ENCODE measurements at places on chromosomes 12 and 14. TPM values are rescaled to one million over a fixed set of nuclear protein-coding genes. Genes with fewer than 3 reads are reported as not detected.
A peak's percentile ranks its signal among the peaks of the same experiment; 100 is the strongest.

GRCh38 chr14:73227812-73228781 lies 9.2 kb upstream of the PAPLN start:
- H3K27me3 ChIP-seq = no peaks in the 10 kb centered on the region
- H3K4me1 ChIP-seq = no peaks in the 10 kb centered on the region
- no peak for DNase-seq
- no peaks in the 10 kb centered on the region for H3K36me3 ChIP-seq
- peak overlapping the region; percentile 42 for H3K27ac ChIP-seq

- DNase-seq = no peak
- no peak overlapping the region for H3K27ac ChIP-seq
- H3K4me1 ChIP-seq = no peaks in the 10 kb centered on the region
- H3K4me3 ChIP-seq = no peak overlapping the region
Observed at GRCh38 chr14:93736378-93737014, 51.8 kb downstream of the PRIMA1 start.

- no peak overlapping the region for H3K27ac ChIP-seq
- no peaks in the 10 kb centered on the region for H3K27me3 ChIP-seq
- no peaks in the 10 kb centered on the region for H3K36me3 ChIP-seq
Observed at GRCh38 chr14:31476131-31476866, 11.5 kb downstream of the GPR33 start.

- H3K4me3 ChIP-seq = no peak overlapping the region
- peak; percentile 18 for DNase-seq
- H3K27ac ChIP-seq = no peak overlapping the region
Observed at GRCh38 chr14:93200553-93200952, 6.3 kb downstream of the GON7 start.

DNA sequence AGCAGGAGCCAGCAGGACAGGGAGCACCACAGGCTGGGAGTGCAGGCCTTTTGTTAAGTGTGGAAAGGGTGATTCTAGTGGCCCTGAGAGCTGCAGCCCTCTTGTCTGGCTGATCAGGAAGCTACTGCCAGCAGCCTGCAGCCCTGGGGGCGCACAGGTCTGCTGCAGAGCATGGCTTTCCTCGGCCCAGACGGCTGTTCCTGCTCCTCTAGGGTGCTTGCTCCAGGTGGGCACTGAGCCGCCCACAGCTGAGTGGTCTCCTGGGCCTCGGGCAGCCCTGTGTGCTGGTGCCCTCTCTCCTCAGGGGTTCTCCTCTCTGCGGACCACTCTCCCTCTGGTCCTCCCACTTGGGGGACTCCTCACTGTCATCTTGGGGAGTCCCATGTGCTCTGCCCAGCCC lies 18.9 kb downstream of the CCDC88C start:
- no peaks in the 10 kb centered on the region for H3K27me3 ChIP-seq
- DNase-seq = no peak
- H3K27ac ChIP-seq = no peak overlapping the region

DNA sequence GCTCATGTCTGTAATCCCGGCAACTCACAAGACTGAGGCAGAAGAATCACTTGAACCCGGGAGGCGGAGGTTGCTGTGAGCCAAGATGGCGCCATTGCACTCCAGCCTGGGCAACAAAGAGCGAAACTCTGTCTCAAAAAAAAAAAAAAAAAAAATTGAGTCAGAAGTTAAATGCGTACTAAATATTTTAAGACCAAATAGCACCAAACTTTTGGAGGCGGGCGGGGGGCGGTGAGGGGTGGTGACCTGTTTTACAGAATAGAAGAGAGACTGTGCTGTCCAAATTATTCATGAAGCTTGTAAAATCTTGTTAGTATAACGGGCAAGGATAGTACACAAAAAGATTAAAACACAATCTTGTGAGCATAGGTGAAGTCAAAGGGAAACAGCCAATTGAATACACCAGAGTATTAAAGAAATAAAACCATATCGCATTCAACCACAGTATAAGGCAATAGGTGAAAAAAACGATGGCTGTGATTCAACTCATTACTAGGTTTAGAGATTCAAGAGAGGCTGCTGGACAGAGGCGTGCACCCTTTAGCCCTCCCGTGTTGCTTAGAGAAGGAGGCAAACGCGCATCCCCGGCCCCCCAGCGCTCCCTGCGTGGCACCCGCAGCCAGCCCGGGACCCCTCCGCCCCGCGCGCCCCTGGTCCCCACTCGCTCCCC lies 571 bp downstream of the ZNF891 start:
- peak overlapping the region; percentile 99 for H3K4me3 ChIP-seq
- no peak for DNase-seq
- H3K4me1 ChIP-seq = no peaks in the 10 kb centered on the region
- peak overlapping the region; percentile 98 for H3K27ac ChIP-seq
- no peaks in the 10 kb centered on the region for H3K36me3 ChIP-seq

DNA sequence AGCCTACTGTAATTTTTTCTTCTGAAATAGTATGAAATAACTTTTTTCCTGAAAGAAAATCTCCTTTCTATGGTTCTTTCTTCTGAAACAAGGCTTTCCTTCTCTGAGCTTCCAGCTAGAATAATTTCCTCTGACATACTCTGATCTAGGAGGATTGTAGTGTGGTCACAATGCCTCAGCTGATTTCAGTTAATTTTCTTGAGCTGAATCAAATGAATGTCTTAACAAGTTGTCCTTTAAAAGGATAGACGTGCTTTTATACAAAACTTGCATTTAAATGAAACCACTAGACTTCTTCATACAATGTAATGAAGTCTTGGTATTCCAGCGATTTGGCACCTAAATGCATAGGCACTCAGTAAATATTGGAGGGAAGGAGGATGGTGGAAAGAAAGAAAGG lies 94.4 kb downstream of the BICD1 start:
- DNase-seq = no peak
- no peaks in the 10 kb centered on the region for H3K4me1 ChIP-seq
- no peak overlapping the region for H3K4me3 ChIP-seq
- H3K27ac ChIP-seq = no peak overlapping the region
- no peaks in the 10 kb centered on the region for H3K36me3 ChIP-seq

- H3K4me1 ChIP-seq = peaks cover 12% of the 10 kb centered on the region
- no peaks in the 10 kb centered on the region for H3K36me3 ChIP-seq
- DNase-seq = no peak
- no peak overlapping the region for H3K4me3 ChIP-seq
- H3K27me3 ChIP-seq = no peaks in the 10 kb centered on the region
- no peak overlapping the region for H3K27ac ChIP-seq
Observed at GRCh38 chr12:6078398-6079096, 45.9 kb downstream of the VWF start.

GRCh38 chr14:61368781-61369453 lies 47.5 kb downstream of the PRKCH start:
- no peak overlapping the region for H3K27ac ChIP-seq
- DNase-seq = no peak
- H3K4me1 ChIP-seq = 0 out of 2 replicates have a peak, but pooled peaks cover 10% of the 10 kb centered on the region

GRCh38 chr14:102374264-102374663 lies 11.5 kb downstream of the TECPR2 start:
- no peaks in the 10 kb centered on the region for H3K4me1 ChIP-seq
- H3K27me3 ChIP-seq = no peaks in the 10 kb centered on the region
- H3K27ac ChIP-seq = no peak overlapping the region
- no peaks in the 10 kb centered on the region for H3K36me3 ChIP-seq
- H3K4me3 ChIP-seq = no peak overlapping the region

DNA sequence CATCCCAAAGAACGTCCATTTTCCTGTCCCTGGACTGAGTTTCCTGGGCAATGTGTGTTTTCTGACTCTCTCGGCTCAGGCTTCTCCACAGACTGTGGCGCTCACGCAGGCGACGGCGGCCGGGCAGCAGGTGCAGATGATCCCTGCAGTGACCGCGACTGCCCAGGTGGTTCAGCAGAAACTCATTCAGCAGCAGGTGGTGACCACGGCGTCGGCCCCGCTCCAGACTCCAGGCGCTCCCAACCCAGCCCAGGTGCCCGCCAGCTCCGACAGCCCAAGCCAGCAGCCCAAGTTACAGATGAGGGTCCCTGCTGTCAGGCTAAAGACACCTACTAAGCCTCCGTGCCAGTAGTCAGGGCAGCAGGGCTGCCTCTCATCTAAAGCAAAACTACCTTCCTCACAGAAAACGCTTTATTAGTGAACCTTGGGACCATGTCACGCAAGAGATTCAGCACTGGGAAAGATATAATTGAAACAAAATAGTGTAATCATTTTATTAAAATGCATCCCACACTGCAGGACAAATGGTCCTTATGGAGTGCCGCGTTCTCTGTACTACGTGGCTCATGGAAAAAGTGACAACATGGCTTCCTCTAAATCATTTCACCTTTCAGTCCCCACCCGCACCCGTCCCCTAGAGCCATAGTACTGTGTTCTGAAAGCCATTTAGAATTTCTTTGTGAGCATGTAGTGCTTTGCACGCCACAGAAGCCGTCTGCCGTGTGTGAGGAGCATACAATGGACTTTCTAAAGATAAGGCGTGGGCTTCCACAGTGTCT lies 66.6 kb downstream of the DDX51 start:
- H3K4me3 ChIP-seq = no peak overlapping the region
- H3K27ac ChIP-seq = no peak overlapping the region
- DNase-seq = no peak
- no peaks in the 10 kb centered on the region for H3K27me3 ChIP-seq
- no peaks in the 10 kb centered on the region for H3K36me3 ChIP-seq

GRCh38 chr14:34030864-34031263 lies 80.0 kb upstream of the EGLN3 start:
- no peak overlapping the region for H3K27ac ChIP-seq
- no peak overlapping the region for H3K4me3 ChIP-seq
- no peaks in the 10 kb centered on the region for H3K36me3 ChIP-seq
- peaks cover 6% of the 10 kb centered on the region for H3K4me1 ChIP-seq
- DNase-seq = no peak

DNA sequence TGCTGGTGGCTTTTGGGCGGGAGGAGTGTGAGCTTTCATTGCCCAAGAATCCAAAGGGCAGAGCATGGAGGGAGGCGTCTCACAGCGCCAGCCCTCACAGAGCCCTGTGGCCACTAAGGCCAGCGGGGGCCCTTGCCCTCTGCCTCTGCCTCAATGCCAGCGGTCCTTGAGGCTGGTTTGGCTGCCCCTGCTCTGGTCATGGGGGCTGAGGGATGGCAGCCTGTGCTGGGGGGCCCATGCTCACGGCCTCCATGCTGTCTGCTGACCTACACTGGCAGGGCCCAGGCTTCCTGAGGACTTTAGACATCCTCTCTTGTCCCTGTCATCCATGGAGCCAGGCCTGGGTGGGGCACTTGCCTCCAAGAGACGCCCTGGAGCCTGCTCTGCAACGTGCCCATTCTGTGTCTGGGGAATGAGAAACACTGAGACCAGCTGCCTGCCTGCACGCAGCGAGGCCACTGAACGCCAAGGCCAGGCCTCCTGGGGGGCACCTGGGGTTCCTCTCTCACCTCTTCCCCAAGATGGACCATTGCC lies 143.4 kb downstream of the KIF26A start:
- no peaks in the 10 kb centered on the region for H3K36me3 ChIP-seq
- no peaks in the 10 kb centered on the region for H3K4me1 ChIP-seq
- H3K27ac ChIP-seq = no peak overlapping the region
- H3K27me3 ChIP-seq = no peaks in the 10 kb centered on the region
- H3K4me3 ChIP-seq = no peak overlapping the region
- no peak for DNase-seq

GRCh38 chr14:104427131-104427851 lies 152.3 kb upstream of the C14orf180 start:
- no peaks in the 10 kb centered on the region for H3K36me3 ChIP-seq
- H3K27ac ChIP-seq = no peak overlapping the region
- no peaks in the 10 kb centered on the region for H3K4me1 ChIP-seq
- no peaks in the 10 kb centered on the region for H3K27me3 ChIP-seq

GRCh38 chr12:83823386-83824045 lies 1089.1 kb downstream of the SLC6A15 start:
- H3K4me3 ChIP-seq = no peak overlapping the region
- H3K27ac ChIP-seq = no peak overlapping the region
- DNase-seq = peak; percentile 68
- no peaks in the 10 kb centered on the region for H3K36me3 ChIP-seq
- H3K4me1 ChIP-seq = no peaks in the 10 kb centered on the region

DNA sequence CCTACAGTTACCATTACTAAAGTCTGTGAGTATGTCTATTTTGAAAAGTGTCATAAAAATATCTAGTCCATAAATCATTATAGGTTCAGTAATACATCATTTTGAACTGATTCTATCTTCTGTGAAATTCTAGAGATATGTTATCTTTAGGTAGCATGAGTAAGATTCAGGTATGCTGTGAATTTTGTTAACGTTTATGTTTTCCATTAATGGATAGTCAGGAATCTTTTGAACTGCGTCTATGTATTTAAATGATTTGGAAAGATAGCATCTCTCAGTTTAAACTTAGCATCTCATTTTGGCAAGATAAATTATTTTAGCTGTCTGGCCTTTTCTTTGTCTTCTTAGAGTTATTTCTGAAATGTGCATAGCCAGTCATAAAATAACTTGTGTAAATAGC lies 8.3 kb downstream of the ALG10B start:
- H3K27me3 ChIP-seq = no peaks in the 10 kb centered on the region
- no peaks in the 10 kb centered on the region for H3K36me3 ChIP-seq
- DNase-seq = peak; percentile 13
- no peak overlapping the region for H3K27ac ChIP-seq
- H3K4me1 ChIP-seq = peaks cover 10% of the 10 kb centered on the region

- no peaks in the 10 kb centered on the region for H3K4me1 ChIP-seq
- H3K27ac ChIP-seq = no peak overlapping the region
- no peak for DNase-seq
- H3K36me3 ChIP-seq = no peaks in the 10 kb centered on the region
- no peaks in the 10 kb centered on the region for H3K27me3 ChIP-seq
- H3K4me3 ChIP-seq = no peak overlapping the region
Observed at GRCh38 chr12:79397609-79398008, 293.2 kb downstream of the PAWR start.

DNA sequence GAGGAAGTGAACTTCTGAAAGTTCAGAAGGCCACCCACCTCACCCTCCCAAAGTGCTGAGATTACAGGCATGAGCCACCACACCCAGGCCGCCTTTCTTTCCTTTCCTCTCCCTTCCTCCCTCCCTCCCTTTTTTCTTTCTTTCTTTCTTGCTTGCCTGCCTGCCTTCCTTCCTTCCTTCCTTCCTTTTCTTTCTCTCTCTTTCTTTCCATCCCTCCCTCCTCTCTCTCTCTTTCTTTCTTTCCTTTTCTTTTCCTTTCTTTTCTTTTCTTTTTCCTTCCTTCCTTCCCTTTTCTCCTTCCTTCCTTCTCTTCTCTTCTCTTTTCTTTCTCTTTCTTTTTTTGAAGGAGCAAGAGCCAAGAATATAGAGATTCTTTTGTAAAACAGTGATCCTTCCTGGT lies 208.3 kb upstream of the HMGA2 start:
- H3K4me3 ChIP-seq = no peak overlapping the region
- H3K27ac ChIP-seq = no peak overlapping the region
- no peaks in the 10 kb centered on the region for H3K27me3 ChIP-seq
- no peaks in the 10 kb centered on the region for H3K36me3 ChIP-seq
- H3K4me1 ChIP-seq = no peaks in the 10 kb centered on the region

The KCNMB4 gene
- total RNA-seq = not detected

The PLCZ1 gene
- not detected for total RNA-seq

The RNF212B gene
- not detected for total RNA-seq

The MED6 gene
- total RNA-seq = 55.5 TPM

The IL23A gene
- total RNA-seq = not detected
